ENCODE measurements at places on chromosomes 4 and X. TPM values are rescaled to one million over a fixed set of nuclear protein-coding genes. Genes with fewer than 3 reads are reported as not detected.

The CLCN5 gene
- 7.3 TPM for total RNA-seq

The PALLD gene
- 117 TPM for total RNA-seq

The SMIM43 gene
- 6.6 TPM for total RNA-seq

The LRP2BP gene
- 0.44 TPM for total RNA-seq

The BCLAF3 gene
- total RNA-seq, result 5.5 TPM

The PPEF1 gene
- not detected for total RNA-seq

The IBSP gene
- not detected for total RNA-seq

The IKBKG gene
- 26.5 TPM for total RNA-seq

The FAM149A gene
- total RNA-seq, result 6.3 TPM

The MAP7D2 gene
- under 0.01 TPM for total RNA-seq

The FGF16 gene
- not detected for total RNA-seq

The MAOB gene
- total RNA-seq, result 7.7 TPM

The MAGED4 gene
- total RNA-seq, result 34.0 TPM

The DMD gene
- total RNA-seq, result 3.9 TPM

The MAGEA9B gene
- not detected for total RNA-seq

The TMEM33 gene
- total RNA-seq, result 37.2 TPM

The CENPVL2 gene
- total RNA-seq, result not detected

The G3BP2 gene
- 161 TPM for total RNA-seq

The TAF7L gene
- 0.58 TPM for total RNA-seq

The HSFX3 gene
- total RNA-seq, result not detected

The PAGE4 gene
- total RNA-seq, result not detected

The CWH43 gene
- not detected for total RNA-seq

The CNKSR2 gene
- 0.66 TPM for total RNA-seq

The P2RY10 gene
- not detected for total RNA-seq

The DMP1 gene
- not detected for total RNA-seq

The RAI2 gene
- 2.2 TPM for total RNA-seq

The BBS12 gene
- 6.1 TPM for total RNA-seq

The ADGRL3 gene
- not detected for total RNA-seq

The ADD1 gene
- 191 TPM for total RNA-seq

The EXOC1L gene
- total RNA-seq, result not detected

The OPN1MW gene
- total RNA-seq, result not detected

The MAGEB3 gene
- total RNA-seq, result not detected

The ATP1B4 gene
- total RNA-seq, result not detected

The CLDN34 gene
- not detected for total RNA-seq

The LYAR gene
- total RNA-seq, result 10.6 TPM

The ITGB1BP2 gene
- total RNA-seq, result 1.0 TPM

The HPSE gene
- 1.6 TPM for total RNA-seq

The ARHGEF6 gene
- total RNA-seq, result 19.2 TPM

The CCDC158 gene
- total RNA-seq, result under 0.01 TPM

The NDST3 gene
- total RNA-seq, result not detected

The HS6ST2 gene
- under 0.01 TPM for total RNA-seq

The RAB40A gene
- under 0.01 TPM for total RNA-seq

The EREG gene
- total RNA-seq, result 0.33 TPM

The UGT2B15 gene
- total RNA-seq, result not detected

The IGSF1 gene
- total RNA-seq, result not detected

The PTTG2 gene
- total RNA-seq, result not detected

The CT47C1 gene
- not detected for total RNA-seq

The RP2 gene
- total RNA-seq, result 21.5 TPM

The FRMPD4 gene
- total RNA-seq, result 2.8 TPM

The LUZP4 gene
- total RNA-seq, result not detected

The SYP gene
- 0.87 TPM for total RNA-seq

The RPGR gene
- total RNA-seq, result 6.6 TPM

The CRMP1 gene
- total RNA-seq, result not detected

The SPANXN3 gene
- total RNA-seq, result not detected

The GATA1 gene
- total RNA-seq, result not detected

The ZFYVE28 gene
- total RNA-seq, result 23.3 TPM

The OFD1 gene
- 14.5 TPM for total RNA-seq

All from smooth muscle cell of trachea (primary cell).